ENCODE measurements at places on chromosomes 6 and 20.

GRCh38 chr6:53282741-53283140, 66.0 kb downstream of the ELOVL5 start:
- peaks cover 12% of the 10 kb centered on the region for H3K36me3 ChIP-seq
- peaks cover 15% of the 10 kb centered on the region for H3K4me1 ChIP-seq
- DNase-seq: no peak

- H3K4me3 ChIP-seq: no peak overlapping the region
- no peaks in the 10 kb centered on the region for H3K27me3 ChIP-seq
- H3K27ac ChIP-seq: no peak overlapping the region
- H3K36me3 ChIP-seq: no peaks in the 10 kb centered on the region
Measured at GRCh38 chr20:24138951-24139350, 150.4 kb upstream of the GGTLC1 start.

- H3K27me3 ChIP-seq: no peaks in the 10 kb centered on the region
- H3K27ac ChIP-seq: no peak overlapping the region
- no peak overlapping the region for H3K4me3 ChIP-seq
- H3K4me1 ChIP-seq: peaks cover 15% of the 10 kb centered on the region
- DNase-seq: peak; percentile 13
- peaks cover 39% of the 10 kb centered on the region for H3K36me3 ChIP-seq
Measured at GRCh38 chr6:132818404-132819359, 4.3 kb downstream of the RPS12 start.

DNA sequence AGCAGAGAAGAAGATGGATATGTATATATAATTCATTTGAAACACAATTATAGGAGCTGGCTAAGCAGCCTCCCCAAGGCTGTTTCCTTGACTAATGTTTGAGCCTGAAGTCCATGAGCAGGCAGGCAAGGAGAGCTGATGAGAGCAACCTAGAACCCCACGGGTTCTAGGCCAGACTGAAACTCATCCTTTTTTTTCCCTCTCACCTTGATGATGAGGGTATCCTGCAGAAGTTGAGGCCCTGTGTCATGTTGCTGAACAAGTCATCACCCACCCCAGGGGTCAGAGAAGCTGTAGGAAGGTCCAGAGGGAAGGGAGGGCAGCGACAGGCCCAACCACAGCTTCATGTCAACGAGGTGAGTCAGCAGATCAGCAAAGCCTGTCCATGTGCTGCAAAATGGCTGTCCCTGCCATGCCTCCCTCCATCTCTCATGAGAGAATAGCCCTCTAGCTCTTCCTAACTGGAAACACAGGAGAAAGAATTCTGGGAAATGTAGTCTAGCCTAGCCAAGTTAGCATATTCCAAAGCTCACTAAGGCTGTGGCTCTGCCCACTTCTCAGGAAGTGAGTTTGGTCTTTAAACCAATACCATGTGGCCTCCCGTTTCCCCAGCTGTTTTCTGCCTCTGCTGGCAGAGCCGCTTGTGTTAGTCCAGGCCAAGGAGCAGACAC, 91.3 kb upstream of the DTNBP1 start:
- no peak overlapping the region for H3K4me3 ChIP-seq
- no peaks in the 10 kb centered on the region for H3K4me1 ChIP-seq
- H3K36me3 ChIP-seq: no peaks in the 10 kb centered on the region

GRCh38 chr6:3447005-3447404, 9.8 kb downstream of the SLC22A23 start:
- no peak overlapping the region for H3K27ac ChIP-seq
- H3K27me3 ChIP-seq: no peaks in the 10 kb centered on the region
- H3K4me1 ChIP-seq: no peaks in the 10 kb centered on the region
- H3K4me3 ChIP-seq: no peak overlapping the region

DNA sequence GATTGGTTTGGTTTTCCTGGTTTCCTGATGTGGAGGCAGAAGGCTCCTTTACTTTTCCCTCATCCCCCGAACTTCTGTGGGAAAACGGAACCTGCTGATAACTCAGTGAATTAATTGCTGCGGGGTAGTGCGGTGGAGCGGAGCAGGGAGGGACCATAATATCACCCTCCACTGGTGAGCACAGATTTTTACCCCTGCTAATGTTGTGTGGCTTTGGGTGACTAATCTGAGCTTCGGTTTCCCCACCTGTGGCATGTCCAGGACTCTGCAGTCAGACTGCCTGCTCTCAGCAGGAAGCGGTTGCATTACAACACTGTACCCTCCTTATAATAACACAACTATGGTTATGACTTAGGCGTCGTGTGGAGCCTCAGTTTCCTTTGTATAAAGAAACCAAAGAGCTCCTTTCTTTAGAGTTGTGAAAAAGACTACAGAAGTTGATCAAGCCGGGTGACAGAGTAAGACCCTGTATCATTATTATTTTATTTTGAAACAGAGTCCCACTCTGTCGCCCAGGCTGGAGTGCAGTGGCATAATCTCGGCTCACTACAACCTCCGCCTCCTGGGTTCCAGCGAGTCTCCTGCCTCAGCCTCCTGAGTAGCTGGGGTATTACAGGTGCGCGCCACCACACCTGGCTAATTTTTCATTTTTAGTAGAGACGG, 2.2 kb upstream of the ID1 start:
- H3K27me3 ChIP-seq: peaks cover 22% of the 10 kb centered on the region
- peaks cover 28% of the 10 kb centered on the region for H3K4me1 ChIP-seq
